Stimulated activated CD4-positive, alpha-beta T cell treated with anti-CD3 and anti-CD28 coated beads, Interleukin-1b, Interleukin-23, amount 100 ng/mL, for 24 hours (primary cell): ENCODE measurements at places on chromosomes 7 and 10.

- no peak for DNase-seq
Measured at GRCh38 chr7:112211348-112211907, 4.9 kb downstream of the ZNF277 start.

GRCh38 chr7:131072505-131073091 lies 255.1 kb upstream of the MKLN1 start:
- DNase-seq, result no peak

DNA sequence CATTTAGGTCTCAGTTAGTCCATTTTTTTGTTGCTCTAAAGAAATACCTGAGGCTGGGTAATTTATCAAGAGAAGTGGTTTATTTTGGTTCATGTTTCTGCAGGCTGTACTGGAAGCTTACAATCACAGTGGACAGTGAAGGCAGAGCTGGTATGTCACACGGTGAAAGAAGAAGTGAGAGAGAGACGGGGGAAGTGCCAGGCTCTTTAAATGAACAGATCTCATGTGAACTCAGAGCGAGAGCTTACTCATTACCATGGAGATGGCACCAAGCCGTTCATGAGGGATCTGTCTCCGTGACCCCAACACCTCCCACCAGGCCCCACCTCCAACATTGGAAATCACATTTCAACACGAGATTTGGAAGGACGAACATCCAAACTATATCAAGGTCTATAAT lies 18.9 kb upstream of the PNLIPRP3 start:
- DNase-seq, result no peak

GRCh38 chr7:88091988-88092675 lies 127.7 kb downstream of the SRI start:
- no peak for DNase-seq

- DNase-seq, result no peak
Measured at GRCh38 chr7:77473229-77474005, 57.3 kb upstream of the GSAP start.

DNA sequence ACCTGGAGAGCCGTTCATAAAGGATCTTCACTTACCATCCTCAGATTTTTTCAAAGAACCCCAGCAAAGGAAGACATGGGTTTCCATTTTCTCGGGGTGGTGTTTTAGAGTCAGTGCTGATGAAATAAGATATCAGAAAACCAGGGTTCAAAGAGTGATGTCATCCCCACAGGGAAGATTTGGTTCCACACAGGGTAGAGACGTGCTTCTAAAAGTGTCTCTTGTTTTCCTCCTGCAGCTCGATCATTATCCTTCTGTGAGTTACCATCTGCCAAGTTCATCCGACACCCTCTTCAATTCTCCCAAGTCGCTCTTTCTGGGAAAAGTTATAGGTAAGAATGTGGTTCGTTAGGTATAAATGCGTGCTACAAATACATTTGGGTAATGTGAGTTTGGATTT lies 323.8 kb upstream of the C7orf33 start:
- no peak for DNase-seq

DNA sequence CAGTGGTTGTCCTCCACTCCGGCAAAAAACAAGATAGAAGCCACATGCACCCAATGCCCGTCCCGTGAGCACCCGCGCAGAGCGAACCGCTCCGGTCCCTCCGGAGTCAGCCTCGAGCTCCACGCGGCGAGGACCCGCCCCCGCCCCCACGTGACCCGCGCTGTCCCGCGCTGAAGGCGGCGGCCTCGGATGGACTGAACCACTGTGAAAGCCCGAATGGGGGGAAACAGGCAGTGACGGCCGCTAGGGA lies 766 bp upstream of the EIF3B start:
- DNase-seq, result peak; percentile 86

- no peak for DNase-seq
Measured at GRCh38 chr7:93715234-93715633, 140.7 kb upstream of the CALCR start.

- DNase-seq, result no peak
Measured at GRCh38 chr10:27526242-27526641, 22.1 kb downstream of the RAB18 start.

DNA sequence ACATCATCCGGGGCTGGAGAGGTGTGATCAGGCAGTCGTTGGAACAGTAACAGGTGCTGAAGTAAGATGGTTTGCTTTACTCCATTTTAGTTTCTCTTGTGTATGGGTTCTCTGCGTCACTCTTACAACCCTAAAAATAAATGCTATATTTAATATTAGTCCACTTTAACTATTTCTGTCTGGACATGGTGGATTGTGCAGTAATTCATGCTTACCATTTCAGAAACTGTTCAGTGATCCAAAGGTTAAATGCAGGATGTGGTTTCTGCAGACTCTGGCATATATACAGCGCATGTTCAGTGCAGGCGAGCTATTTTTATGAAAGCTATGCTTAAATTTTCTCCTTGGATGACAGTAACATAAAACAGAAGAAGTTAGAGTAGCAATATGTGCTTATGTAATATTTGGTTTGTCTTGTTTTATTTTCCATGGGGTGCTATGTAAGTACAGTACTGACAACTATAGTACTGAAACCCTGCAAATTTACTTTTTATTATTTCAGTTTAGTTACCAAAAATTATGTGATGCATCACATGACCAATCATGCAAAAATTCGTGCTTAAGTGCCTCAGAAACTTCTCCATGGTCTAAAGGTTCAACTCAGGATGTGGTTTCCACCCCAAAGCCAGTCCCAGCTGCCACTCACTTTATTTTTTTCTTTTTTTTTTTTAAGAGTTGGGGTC lies 46.6 kb upstream of the GRID1 start:
- no peak for DNase-seq

GRCh38 chr7:15236952-15237351 lies 324.9 kb downstream of the AGMO start:
- no peak for DNase-seq

DNA sequence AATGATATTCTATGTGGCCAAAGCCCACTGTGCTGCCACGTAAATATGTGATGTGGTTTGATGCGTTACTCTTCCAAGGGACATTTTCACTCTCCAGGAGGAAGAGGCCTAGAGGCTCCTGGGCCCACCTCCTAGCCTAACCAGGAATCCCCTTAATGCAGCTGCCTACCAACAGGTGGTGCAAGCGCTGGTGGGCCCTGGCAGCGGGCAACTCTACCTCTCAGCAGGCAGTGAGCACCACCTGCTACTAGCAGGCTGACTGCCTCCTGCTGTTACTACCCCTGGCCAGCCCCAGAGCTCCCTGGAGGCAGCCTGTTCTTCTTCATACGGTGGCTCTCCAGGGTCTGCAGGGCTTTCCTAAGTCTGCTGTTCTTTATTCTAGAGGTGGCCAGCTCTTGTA lies 62.8 kb downstream of the CDH23 start:
- no peak for DNase-seq

DNA sequence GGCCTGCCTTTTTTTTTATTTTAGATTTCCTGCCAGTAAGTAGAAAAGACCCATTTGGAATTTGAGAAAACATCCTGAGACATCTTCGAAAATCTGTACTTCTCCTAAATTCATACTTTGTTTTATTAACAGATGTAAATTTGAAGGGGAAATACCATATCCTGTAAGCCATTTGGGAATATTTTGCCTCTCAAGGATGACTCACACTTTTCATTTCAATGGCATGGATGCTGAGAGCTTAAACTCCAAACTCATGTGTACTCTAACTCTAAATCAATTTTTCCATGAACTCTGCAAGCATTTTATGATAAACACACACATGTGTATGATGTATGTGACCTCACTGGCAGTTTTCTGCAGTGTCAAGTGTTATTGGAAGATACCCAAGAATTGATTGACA lies 89.0 kb downstream of the SEMA3A start:
- DNase-seq, result no peak

GRCh38 chr7:120272701-120273475 lies at the start of gene KCND2:
Gene KCND2, plus strand, starts transcription at chr7:120273175.
- no peak for DNase-seq

DNA sequence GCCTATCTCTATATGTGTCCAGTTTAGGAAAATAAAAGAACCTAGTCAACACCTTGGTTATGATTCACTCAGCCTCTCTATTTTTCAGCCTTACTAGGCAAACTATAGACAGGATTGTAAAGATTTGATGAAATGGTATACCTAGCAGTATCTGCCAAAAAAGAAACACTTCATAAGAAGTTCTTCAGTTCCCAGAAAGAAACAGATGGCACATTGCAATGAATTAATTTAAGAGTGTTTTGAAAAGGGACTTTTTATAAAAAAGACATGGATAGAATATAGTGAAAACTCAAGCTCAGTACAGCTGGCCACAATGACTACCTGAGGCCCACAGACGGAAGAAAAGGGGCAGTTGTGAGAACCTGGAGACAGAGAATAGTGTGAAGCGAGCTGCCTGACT lies 40.6 kb upstream of the RTKN2 start:
- DNase-seq, result no peak

GRCh38 chr10:85226596-85226995 lies 898.2 kb downstream of the CCSER2 start:
- no peak for DNase-seq

DNA sequence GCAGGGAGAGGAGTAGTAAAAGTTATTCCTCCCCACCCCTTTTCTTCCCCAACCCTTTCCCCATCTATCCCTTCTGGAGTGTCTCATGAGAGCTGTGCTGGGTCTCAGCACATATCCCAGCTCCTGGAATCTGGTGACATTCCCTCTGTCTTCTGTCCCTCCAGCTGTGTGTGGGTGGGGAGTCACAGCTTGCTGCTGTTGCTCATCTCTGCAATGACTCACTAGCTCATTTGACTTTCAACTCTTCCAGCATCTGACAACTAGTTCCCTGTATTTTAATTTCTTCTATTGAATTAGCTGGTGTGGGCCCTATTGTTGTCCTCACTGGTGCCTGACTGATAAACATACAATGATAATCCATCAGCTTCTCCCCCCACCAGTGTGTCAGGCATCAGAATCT lies 198.9 kb upstream of the AUTS2 start:
- DNase-seq, result no peak

DNA sequence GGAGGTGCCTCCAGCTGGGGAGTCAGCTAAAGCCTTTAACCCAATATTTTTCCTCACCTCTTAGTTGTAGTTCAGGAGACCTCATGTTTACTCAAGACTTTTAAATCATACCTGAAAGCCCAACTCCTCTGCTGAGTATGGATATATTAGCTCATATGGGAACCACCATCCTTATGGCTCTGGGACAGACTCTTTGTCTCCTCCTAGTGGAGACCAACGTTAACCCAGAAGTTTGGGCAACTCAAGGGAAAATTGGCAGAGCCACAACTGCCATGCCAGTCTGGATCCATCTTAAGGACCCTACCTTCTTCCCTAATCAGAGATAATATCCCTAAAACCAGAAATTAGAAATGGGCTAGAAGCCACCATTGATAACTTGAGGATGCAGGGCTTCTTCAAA lies 80.8 kb downstream of the TMEM106B start:
- no peak for DNase-seq

DNA sequence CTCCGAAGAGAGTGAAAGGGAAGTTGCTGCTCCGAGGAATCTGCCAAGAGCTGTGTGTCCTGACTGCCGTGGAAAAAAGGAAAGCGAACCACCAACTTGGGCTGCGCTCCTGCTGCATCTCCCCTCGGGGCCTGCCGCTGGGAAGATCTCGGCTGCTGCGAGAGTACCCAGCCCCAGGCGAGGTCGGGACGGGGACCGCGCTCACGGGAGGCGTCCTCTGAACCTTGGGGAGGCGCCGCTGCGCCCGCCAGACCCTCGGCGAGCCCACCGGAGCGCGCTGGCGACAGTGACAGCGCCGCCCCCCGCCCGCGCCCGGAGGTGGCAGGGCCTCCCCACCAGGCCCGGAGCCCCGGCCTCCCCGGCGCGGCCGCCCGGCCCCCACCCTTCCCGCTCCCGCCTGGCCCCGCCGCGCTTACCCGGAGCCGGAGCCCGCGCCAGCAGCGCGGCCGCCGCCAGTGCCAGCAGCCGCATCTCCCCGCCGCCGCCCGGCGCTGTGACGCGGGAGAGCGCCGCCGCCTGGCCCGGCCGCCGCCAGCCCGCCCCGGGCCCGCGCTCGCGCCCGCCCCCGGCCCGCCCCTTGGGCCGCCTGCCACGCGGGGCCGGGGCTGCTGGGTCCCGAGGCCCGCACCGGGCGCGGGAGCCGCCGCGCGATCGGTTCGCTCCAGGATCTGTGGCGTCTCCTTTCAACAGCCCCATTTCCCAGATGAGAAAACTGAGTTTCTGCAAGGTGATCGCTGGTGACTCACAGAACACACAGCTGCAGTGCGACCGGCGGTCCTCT lies at the start of gene VSTM4:
TSS of gene VSTM4 (minus strand) at position 508 of the 781 bp plus-strand sequence. CDS start at position 471, 37 bp downstream.
- DNase-seq, result no peak

GRCh38 chr10:114953047-114953446 lies 15.1 kb downstream of the TRUB1 start:
- DNase-seq, result no peak

- no peak for DNase-seq
Measured at GRCh38 chr7:94294471-94295131, 100.1 kb upstream of the COL1A2 start.

DNA sequence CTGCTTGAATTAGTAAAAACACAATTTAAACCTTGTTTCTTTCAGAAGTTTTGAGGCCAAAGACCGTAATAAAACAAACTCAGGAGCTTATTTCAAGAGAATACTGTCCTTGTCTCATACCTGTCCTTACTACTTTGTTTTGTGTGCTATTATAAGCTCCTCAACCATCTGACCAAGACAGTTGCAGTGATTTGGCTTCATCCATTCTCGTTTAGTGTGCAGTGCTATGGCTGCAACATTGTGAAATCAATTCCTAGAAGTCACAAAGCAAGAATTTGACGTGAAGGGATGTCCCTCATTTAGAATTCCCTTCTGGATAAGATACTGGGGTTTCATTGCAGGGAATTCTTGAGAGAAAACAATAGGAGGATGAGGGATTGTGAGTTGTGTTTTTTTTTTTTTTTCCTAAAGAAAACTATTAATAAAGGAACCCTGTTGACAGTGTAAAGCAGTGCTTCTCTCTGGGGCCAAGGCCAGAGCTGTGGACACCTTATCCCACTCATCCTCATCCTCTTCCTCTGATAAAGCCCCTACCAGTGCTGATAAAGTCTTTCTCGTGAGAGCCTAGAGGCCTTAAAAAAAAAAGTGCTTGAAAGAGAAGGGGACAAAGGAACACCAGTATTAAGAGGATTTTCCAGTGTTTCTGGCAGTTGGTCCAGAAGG lies at the start of gene OIT3:
TSS of gene OIT3 (plus strand) at position 604 of the 663 bp plus-strand sequence. CDS start 60 bp downstream, outside the sequence.
- no peak for DNase-seq

GRCh38 chr7:37434529-37434928 lies 14.1 kb downstream of the ELMO1 start:
- no peak for DNase-seq

GRCh38 chr7:70432567-70433001 lies 699.4 kb upstream of the GALNT17 start:
- DNase-seq, result no peak

GRCh38 chr7:2105917-2106316 lies 126.8 kb downstream of the MAD1L1 start:
- DNase-seq, result no peak

DNA sequence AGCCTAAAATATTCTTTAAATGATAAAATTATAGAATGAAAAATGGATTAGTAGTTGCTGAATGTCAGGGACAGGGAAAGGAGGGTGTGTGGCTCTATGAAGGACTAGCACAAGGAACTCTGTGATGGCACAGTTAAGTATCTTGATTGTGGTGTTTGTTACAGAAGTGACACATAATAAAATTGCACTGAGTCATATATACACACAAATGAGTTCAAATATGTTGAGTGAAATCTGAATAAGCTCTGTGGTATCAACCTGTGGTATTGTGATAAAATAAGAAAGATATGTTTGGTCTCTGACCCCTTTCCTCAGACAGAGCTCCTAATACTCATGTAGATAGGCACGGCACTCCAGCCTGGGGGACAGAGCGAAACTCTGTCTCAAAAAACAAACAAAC lies 181.5 kb upstream of the TRIM24 start:
- no peak for DNase-seq
